Naive thymus-derived CD4-positive, alpha-beta T cell (primary cell): ENCODE measurements at places on chromosomes 16 and 17. TPM values are rescaled to one million over a fixed set of nuclear protein-coding genes. Genes with fewer than 3 reads are reported as not detected.

KCNG4 gene
- not detected for total RNA-seq

STAT3 gene
- total RNA-seq, result 275 TPM

CCL23 gene
- total RNA-seq, result not detected

GRAP gene
- total RNA-seq, result 85.5 TPM

TPSB2 gene
- not detected in 2 replicates for total RNA-seq

MT1M gene
- total RNA-seq, result not detected

KDM6B gene
- 120 TPM for total RNA-seq
